Activated CD4-positive, alpha-beta T cell treated with anti-CD3 and anti-CD28 coated beads, Interleukin-10, Interleukin-2, amounts not matched to agents 100 ng/mL and 50 ng/mL, durations not matched to agents 16 hours and 8 hours (primary cell): ENCODE measurements at places on chromosomes 2 and 18.

- no peak for DNase-seq
Observed at GRCh38 chr18:74139411-74139810, 8.2 kb downstream of the FBXO15 start.

- no peak for DNase-seq
Observed at GRCh38 chr2:209451209-209451834, 27.5 kb downstream of the MAP2 start.

DNA sequence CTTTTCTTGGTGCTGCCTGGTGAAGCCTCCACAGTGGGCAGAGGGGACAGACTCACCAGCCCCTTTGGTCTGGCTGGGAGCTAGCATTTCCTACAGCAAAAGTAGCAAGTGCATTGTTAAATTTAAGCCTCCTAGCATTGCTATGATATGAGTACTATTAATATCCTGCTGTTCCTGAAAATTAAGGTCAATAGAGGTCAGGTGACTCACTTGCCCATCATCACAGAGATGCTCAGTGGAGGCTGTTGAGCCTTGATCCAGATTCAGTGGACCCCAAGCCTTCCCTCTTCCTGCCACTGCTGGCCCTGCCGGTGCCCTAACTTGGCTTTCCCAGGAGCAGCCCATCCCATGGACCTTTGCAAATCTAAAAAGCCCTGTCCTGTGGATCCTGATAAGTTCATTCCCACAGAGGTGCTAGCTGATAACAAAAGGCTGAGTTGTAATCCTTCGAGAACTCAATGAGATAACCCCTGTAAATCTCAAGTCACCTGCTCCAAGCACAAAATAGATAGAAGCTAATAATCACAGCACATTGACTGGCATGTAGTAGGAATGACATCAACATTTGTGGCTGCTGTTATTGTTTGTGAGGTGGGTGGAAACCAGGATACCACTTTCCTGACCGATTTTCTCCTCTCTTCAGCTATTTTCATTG is 84.4 kb downstream of the THNSL2 start:
- no peak for DNase-seq

GRCh38 chr18:41155025-41155424 is 800.0 kb upstream of the PIK3C3 start:
- no peak for DNase-seq

DNA sequence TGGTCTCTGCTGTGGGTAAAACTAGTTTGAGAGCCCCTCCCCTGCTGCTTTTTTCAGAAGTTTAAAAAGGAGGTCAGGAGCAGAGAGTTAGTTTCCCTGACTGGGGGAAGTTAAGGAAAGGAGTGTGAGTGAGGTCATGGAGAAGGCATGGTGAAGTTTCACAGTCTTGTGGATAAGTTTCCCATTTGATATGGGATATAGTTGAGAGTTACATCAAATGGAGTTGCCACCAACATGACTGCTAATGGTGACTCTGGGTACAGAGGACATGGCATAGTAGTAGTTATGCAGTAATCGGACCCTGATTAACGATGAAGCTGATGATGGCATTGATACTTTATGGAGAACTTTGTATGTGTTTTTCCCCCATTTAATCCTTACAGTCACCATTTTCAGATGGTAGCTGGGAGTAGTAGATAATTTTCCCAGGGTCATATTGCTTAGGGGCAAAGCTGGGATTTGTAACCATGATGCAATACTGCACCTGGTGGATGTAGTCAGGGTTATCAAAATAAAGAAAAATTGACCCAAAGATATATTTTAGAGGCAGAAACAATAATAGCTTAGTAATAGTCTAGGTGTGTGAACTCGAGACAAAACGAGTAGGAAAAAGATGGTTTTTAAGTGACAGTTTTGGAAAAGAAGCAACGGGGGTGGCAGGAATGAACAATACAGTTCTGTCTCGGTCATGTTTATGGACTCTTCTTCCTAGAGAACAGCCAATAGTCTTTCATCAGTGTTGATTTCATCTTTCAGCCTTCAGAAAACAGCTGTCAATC is 74.6 kb downstream of the FMNL2 start:
- DNase-seq: no peak

DNA sequence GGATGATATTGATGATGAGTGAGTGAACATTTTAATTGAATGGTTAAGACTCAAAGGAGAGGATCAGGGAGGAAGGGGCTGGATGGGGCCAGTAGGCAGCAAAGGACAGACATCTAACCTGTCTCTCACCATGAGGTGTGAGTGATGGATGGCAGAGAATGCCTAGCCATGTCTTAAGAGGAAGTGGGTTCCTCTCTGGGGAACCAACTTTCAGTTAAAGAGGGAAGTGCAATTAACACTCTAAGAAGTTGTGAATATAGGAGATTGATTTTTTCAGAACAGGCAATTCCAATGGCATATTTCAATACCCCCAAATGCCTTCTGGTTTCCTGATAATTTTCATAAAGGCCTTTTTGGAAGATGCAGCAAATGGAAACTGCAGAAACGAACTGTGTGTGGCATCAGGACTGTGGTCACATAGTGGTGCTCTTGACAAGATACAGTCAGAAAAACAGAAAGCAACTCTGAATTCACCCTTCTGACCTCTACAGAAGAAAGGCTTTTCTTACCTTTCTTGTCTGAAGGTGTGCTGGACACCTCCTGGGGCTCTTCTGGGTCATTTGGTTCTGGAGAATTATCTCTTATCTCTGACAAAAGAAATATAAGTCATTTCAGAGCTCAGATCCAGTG is 10.2 kb downstream of the SP110 start:
- no peak for DNase-seq

DNA sequence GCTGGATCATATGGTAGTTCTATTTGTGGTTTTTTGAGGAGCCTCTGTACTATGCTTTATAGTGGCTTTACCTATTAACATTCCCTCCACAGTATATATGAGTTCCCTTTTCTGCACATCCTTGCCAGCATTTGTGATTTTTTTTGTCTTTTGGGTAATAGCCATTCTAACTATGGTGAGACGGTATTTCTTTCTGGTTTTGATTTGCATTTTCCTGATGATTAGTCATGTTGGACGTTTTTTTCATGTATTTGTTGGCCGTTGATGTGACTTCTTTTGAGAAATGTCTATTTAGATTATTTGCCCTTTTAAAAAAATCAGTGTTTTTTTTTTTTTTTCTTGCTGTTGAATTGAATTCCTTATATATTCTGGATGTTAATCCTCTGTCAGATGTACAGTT is 31.1 kb downstream of the ACTR3 start:
- DNase-seq: no peak

- DNase-seq: no peak
Observed at GRCh38 chr18:76989647-76990190, 142.9 kb downstream of the MBP start.

GRCh38 chr2:154455866-154456265 is 242.6 kb upstream of the KCNJ3 start:
- no peak for DNase-seq

DNA sequence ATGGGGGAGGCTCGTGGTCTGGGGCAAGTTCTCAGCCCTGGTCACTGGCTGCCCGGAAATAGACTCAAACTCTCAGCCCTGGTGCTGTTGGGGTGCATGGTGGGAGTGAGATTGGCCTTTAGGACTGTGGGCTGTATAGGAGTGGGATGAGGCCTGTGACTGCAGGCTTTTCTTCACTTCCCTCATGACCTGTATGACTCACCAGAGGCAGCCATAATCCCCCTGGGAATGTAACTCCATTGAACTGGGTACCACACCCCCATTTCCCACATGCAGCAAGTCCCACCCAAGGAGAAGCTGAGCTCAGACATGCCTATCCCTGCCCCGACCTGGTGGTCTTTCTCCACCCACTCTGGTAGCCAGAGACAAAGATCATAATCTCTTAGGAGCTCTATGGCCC is 177.7 kb upstream of the OSR1 start:
- DNase-seq: no peak

GRCh38 chr2:159775021-159775420 is 23.0 kb downstream of the CD302 start:
- no peak for DNase-seq

GRCh38 chr2:54212456-54212855 is 43.6 kb downstream of the TSPYL6 start:
- no peak for DNase-seq

DNA sequence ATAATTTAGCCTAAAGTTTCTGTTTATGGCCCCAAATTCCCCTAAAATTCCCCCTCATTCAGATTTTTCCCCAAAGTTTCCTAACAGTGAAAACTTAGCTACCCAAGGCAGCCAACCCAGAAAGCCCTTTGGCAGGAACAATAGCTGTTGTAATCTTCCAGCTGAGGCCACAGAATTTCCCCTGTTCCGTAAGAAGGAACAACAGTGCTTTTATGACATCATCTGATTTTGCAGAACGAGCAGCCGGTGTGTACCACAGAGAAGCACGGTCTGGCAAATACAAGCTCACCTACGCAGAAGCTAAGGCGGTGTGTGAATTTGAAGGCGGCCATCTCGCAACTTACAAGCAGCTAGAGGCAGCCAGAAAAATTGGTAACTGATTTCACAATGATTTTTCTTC is 6.3 kb downstream of the TNFAIP6 start:
- DNase-seq: no peak

- DNase-seq: no peak
Observed at GRCh38 chr2:154381931-154382794, 316.3 kb upstream of the KCNJ3 start.

DNA sequence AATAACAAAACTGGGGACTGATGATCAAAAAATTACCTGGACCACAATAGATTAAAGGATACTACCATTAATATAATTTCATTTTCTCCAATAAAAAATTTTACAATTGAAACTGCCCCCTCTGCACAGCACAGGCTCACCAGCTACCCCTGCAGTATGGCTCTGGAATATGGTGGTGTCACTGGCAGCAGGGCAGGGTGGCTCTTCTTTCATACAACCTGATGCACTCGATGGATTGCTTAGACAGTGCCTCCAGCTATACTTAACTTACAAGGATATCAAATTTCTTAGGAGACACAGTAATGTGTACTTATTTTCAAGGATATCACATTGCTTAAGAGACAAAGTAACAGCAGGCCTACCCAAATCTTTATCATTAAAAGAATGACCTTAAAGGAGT is 124.0 kb downstream of the PRELID3A start:
- no peak for DNase-seq

- DNase-seq: no peak
Observed at GRCh38 chr18:32478317-32478716, 7.6 kb upstream of the GAREM1 start.

GRCh38 chr2:56811401-56811800 is 627.6 kb downstream of the CCDC85A start:
- no peak for DNase-seq

DNA sequence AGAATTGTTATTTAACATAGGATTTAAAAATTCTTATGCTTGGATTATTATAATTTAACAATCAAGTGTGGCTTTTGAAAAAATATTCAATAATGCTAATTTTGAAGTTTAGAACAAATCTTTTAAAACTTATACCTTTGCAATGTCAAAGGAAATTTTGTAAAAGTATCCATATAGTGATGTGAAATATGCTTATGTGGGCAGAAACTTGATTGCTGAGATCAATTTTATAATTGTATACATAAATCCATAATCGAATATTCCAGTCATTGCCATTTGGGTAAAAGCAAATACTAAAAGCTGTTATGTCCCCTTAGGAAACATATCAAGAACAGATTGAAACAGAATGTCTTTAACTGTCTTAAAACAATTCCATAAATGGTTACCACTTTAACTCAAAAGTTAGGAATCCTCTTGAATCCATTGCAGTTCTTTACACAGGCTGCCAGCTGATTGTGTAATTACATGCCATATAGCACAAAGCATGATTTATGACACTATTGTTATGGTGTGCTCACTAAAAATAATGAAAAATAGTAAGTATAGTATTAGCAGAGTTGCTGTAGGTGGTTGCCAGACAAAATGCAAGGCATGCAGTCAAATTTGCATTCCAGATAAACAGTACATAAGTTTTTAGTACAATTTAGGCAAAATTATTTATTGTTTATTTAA is 24.2 kb downstream of the PLCL1 start:
- DNase-seq: no peak

- no peak for DNase-seq
Observed at GRCh38 chr2:22697054-22697788, 687.8 kb upstream of the KLHL29 start.

GRCh38 chr2:25982273-25982967 is at the start of gene KIF3C:
KIF3C (minus strand) TSS chr2:25982497; CDS start chr2:25981917, 580 bp downstream.
- peak; percentile 78 for DNase-seq

DNA sequence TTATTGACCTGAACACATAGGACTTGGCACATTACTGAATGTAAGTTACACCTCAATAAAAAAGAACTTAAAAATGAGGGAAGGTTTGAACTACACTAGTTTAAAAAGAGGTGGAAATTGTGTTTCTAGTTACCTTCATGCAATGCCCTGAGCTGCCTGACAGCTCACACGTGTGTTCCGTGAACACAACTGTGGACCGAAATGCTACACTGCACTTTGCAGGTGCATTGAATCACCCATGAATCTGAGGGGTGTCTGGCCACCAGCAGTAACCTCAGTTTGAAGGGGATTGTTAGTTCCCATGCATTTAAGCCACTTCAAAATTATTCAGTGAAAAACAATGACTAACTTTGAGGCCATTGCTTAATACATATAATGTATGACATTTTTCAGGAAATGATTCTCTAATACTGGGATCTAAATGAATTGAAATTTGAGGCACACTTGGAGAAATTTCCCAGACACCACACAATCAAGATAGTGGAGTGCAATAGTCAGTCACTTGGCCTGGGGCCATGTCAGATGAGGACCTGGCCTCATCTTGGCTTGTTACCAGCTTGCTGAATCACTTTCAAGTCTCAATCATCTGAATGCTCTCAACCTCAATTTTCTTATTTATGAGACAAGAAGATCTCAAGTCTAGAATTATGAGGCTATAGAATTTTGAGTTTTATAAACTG is 59.3 kb downstream of the MYL12B start:
- no peak for DNase-seq

DNA sequence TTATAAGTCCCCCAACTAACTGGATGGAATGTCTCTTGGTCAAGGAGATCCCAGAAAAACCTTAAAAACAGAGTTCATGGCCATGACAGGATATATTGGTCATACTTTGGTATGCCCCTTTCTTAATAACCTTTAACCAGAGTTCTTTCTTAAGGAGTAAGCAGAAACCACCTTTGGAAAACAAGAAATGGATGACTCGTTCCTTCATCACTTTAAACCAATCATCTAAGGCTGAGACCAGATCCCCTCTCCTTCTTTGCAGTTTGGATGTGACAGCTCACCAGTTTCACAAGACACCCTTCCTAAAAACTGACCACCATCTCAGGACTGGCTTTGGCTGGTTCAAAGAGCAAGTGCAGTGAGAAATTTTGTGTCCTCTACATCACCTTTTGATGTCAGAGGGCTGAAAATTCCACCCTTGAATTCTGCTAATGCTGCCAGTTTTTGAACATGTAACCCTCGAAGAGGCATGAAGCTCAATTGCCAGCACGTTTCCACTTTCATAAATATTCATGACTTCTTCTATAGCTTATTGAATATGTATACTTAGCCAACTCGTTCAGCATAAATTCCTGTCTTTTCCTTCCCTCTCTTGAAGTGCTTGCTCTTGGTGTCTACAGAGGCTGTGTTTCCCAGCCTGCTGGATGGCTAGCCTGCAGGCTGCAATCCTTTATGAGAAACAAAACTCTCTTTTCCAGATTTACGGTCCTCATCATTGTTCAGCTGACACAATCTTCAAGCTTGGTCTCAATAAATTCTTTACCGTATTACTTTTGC is 1323.5 kb upstream of the TMEFF2 start:
- no peak for DNase-seq
